ENCODE measurements at places on chromosomes 4 and X.

- no peak for DNase-seq
Measured at GRCh38 chr4:4869731-4870571, 10.5 kb downstream of the MSX1 start.

GRCh38 chr4:151745481-151746231 lies 15.2 kb downstream of the GATB start:
- DNase-seq: peak; percentile 91

DNA sequence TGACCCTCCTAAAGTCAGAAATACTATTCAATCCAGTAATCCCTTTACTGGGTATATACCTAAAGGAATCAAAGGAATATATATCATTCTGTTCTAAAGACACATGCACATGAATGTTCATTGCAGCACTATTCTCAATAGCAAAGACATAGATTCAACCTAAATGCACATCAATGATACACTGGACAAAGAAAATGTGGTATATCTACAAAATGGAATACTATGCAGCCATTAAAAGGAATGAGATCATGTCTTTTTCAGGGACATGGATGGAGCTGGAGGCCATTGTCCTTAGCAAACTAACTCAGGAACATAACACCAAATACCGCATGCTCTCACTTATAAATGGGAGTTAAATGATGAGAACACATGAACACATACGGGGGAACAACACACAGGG lies 306.0 kb upstream of the EPHA5 start:
- DNase-seq: no peak

GRCh38 chr4:187396106-187396505 lies 599.5 kb upstream of the ZFP42 start:
- DNase-seq: no peak

- no peak for DNase-seq
Measured at GRCh38 chr4:13411942-13412341, 72.2 kb downstream of the RAB28 start.

DNA sequence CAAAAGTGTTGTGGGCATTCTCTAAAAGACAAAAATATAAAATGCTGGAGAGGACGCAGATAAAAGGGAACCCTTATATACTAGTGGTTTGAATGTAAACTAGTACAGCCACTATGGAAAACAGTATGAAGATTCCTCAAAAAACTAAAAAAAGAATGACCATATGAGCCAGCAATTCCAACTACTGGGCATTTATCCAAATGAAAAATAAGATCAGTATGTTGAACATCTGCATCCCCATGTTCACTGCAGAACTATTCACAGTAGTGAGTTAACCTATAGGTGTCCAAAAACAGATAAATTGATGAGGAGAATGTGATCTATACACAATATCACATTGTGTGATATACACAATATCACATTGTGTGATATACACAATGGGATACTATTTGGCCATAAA lies 1615.3 kb downstream of the PCDH18 start:
- DNase-seq: no peak

GRCh38 chr4:144189121-144189520 lies 48.6 kb upstream of the GYPA start:
- DNase-seq: no peak

GRCh38 chr4:17447056-17447455 lies 64.8 kb downstream of the QDPR start:
- DNase-seq: no peak

- DNase-seq: no peak
Measured at GRCh38 chr4:140150636-140150885, 3.4 kb downstream of the MAML3 start.

- peak; percentile 8 for DNase-seq
Measured at GRCh38 chr4:10461850-10462400, 4.7 kb upstream of the ZNF518B start.

- DNase-seq: peak; percentile 84
Measured at GRCh38 chr4:174631901-174632758, 109.8 kb upstream of the HPGD start.

DNA sequence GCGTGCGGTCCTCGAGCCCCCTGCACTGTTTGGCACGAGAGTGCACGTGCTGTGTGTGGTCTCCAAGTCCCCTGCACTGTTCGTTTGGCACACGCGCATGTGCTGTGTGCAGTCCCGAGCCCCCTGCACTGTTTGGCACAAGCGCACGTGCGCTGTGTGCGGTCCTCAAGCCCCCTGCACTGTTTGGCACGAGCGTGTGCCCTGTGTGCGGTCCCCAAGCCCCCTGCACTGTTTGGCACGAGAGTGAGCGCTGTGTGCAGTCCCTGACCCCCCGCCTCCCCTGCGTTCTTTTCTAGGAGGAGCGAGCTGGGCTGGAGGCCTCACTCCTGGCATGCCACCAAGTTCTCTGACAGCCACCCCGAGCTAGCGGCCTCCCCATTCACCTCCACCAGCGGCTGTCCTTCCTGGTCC lies 76.5 kb upstream of the CLDN34 start:
- no peak for DNase-seq

GRCh38 chr4:76215077-76215476 lies 1.5 kb upstream of the SCARB2 start:
- DNase-seq: peak; percentile 86

DNA sequence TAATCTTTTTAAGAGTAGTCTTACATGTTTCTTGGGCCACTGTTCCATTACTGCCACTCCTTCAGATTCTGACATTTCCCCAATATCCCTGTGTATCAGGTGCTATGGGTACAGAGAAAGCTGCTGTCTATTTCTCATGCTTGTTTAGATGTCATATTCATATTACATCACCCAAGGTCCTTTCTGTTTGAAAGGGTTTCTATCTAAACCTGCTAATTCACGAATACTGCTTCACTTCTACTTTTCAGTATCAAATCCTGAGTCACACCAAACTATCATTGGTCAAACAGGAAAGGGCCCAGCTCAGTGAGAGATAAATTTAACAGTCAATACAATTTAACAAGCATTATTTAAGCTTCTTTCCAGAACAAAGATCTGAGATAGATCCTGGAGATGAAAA lies 241.4 kb downstream of the UGT8 start:
- no peak for DNase-seq

- no peak for DNase-seq
Measured at GRCh38 chr4:81449015-81449414, 22.7 kb downstream of the RASGEF1B start.

GRCh38 chrX:48475296-48475695 lies 703 bp upstream of the FTSJ1 start:
- DNase-seq: peak; percentile 66

DNA sequence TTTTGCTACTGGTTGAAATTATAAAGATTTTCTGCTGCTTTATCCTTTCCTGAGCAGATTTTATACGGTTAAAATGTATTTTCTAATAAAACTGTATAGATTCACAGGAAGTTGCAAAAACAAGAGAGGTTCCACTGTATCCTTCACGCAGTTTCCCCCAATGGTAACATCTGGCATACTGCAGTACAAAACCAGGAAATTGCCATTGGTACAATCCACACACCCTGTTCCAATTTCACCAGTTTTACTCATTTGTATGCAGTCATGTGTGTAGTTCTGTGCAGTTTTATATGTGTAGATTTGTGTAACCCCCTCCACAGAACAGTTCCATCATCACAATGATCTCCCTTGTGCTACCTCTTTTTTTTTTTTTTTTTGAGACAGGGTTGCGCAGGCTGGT lies 20.0 kb downstream of the DDX3X start:
- no peak for DNase-seq

DNA sequence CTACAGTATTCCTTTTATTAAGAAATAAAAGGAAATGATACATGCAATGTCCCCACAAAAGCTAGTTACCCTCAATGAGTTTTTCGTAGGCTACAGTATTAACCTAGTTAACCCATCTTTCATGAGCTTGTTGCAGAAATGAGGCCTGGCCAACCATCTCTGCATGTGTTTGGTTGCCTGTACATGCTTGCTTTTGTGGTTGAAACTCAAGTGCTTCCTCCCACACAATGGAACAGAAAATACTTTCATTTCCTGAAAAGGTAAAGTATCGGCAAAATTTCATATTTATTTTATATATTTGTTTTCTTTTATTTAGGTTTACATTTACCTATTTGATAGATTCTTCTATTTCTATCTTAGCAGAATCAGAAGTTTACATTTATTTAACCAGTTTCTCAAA lies 214.6 kb upstream of the FAM241A start:
- DNase-seq: no peak

GRCh38 chr4:181264893-181265292 lies 978.3 kb upstream of the TENM3 start:
- no peak for DNase-seq

DNA sequence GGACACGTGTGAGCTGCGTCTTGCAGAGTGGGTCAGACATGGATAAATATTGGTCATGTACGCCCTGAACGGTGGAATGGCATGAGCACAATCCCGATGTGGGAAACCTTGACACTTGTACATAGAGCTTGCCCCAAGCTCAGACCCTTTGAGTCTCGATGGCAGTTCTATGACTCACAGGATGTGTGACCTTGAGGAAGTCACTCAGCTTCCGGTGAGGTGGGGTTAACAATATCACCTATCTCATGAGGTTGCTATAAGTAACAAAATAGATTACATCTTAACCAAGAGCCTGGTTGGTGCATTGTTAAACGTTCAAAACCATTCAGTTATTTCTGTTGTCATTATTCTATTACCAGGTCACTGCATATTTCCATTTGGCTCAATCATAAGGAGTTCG lies 109.1 kb upstream of the TBL1X start:
- peak; percentile 38 for DNase-seq

- peak; percentile 49 for DNase-seq
Measured at GRCh38 chr4:78056265-78057129, 626 bp upstream of the FRAS1 start.

DNA sequence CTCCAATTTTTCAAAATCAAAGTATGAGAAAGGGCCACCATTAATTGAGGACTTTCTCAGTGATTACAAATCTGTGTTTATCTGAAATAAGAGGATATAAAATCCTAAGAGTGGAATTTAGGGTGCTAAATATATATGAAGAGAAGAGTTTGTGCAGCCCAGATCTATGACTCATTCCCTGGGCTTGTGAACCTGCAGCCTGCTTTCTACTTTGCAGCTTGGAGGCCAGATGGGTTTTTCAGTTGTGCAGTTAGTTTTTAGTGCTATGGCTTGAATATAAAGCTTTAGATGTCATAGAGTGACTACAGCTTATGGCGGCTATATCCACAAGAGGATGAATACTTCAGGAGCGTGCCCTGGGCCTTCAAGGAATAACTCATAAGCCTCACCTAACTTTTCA lies 1391.1 kb downstream of the FSTL5 start:
- DNase-seq: no peak

- peak; percentile 39 for DNase-seq
Measured at GRCh38 chr4:97720869-97721432, 422.3 kb downstream of the STPG2 start.

DNA sequence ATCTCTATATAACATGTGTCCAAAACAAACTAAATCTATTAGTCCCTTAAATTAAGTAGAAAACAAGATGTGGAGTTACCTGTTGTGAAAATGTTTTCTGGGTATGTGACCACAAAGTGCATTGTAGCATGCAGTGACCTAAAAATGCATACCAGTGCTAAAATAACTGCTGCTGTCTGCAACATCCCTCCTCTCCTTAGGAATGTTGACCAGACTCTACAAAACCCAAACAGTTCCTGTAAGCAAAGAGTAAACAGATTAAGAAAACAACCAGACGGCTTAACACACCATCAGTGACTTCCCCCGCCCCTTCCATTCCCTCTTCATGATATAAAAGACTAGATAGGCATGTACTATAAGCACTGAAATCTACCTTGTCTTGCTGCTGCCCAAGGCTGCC lies 15.8 kb upstream of the RAB33B start:
- DNase-seq: no peak

GRCh38 chr4:70691661-70692060 lies 3.3 kb downstream of the UTP3 start:
- no peak for DNase-seq

- DNase-seq: no peak
Measured at GRCh38 chrX:140391313-140391712, 113.6 kb downstream of the SOX3 start.
